KBM-7 (cell line): ENCODE measurements at places on chromosomes 5 and 9.

DNA sequence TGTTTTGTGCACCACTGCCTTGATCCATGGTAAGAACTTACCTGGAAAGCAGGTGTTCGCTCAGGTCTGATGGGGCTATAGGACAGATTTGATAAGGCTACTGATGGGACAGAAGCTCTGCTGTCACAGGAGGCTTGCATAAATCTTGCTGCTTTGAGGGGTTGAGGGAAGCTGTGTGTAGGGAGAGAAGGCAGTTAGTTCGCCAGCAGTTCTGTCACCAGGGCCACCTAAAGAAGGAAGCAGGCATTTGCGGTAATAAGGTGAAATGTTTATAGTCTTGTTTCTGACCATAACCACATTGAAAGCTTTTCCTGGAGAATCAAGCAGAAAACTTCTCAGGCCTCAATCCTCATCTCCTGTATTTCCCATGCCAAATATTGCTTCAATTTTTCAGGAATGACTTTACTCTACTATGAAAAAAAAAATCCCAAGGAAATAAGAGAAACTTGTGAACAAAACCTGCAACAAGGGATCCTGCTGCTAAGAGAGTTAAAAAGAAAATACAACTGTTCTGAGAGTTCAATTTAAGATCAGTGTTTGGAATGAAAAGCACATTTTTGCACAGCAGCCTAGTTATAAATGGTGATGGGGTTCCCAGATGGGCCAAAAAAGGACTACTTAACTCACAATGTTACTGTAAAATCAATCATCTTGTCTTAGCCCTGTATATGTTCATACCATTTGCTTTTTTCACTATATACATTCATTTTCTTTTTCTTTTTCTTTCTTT is 122.0 kb upstream of the RANBP3L start:
- no peak for DNase-seq

- DNase-seq = no peak
Observed at GRCh38 chr5:150263801-150264621, 25.6 kb downstream of the CAMK2A start.

GRCh38 chr5:6355294-6355693 is 23.1 kb downstream of the MED10 start:
- no peak for DNase-seq

DNA sequence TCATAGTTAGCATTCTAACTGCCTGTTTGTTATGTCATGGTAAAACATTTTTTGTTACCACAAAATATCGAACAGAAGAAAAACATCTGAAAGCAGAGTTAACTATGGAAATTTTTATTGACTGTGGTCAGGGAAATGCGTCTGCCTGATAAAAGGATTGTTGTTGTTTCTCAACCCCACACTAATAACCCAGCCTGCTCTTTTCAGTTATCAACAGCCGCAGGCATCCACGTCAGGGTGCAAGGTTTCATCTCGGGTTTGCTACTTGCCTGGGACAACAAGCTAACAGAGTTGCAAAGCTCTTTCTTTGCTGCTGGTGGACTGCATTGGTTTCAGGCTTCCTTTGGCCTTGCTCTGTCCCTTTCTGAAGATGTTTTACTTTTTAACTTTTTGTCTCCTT is 969.2 kb downstream of the CDH18 start:
- no peak for DNase-seq

- DNase-seq = no peak
Observed at GRCh38 chr5:15222156-15222555, 277.8 kb upstream of the FBXL7 start.

DNA sequence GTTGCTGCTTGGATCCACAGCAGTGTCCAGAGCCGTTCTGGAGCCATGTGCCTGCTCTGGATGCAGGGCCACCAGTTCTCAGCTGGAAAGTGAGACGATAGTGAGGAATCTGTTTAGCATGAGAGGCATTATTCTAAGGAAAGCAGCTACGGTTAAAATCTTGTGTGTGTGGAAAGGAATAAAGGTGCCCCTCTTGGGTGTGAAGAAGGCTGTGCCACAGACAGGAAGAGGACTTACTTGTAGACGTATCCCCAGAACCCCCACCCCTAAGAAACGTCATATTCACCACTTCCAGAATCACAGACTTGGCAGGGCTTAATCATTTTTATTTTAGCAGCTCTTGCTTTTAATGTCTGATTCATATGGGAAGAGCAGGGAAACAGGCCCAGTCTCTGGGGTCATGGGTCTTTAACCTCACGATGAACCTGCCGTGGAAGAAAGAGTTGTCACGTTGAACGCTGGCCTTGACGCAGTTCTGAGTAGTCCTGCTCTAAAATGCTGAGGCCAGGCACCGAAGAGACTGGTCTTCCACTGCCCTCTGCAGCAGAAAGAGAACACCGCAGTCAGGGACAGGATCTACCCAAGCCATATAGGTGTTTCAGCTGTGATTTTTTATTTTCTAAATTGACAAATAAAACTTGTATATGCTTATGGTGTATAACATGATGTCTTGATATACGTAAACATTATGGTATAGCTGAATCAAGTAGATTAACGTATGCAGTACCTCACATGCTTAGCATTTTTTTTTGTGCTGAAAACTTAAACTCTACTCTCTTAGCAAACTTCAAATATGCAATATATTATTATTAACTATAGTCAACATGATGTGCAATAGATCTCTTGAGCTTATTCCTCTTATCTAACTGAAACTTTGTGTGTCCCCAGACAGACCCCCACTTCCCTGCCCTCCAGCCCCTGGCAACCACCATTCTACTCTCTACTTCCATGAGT is 38.8 kb downstream of the CARTPT start:
- DNase-seq = peak; percentile 64

GRCh38 chr9:131467214-131467935 is 35.3 kb upstream of the POMT1 start:
- DNase-seq = no peak
